ENCODE measurements at places on chromosomes 1 and 21.

DNA sequence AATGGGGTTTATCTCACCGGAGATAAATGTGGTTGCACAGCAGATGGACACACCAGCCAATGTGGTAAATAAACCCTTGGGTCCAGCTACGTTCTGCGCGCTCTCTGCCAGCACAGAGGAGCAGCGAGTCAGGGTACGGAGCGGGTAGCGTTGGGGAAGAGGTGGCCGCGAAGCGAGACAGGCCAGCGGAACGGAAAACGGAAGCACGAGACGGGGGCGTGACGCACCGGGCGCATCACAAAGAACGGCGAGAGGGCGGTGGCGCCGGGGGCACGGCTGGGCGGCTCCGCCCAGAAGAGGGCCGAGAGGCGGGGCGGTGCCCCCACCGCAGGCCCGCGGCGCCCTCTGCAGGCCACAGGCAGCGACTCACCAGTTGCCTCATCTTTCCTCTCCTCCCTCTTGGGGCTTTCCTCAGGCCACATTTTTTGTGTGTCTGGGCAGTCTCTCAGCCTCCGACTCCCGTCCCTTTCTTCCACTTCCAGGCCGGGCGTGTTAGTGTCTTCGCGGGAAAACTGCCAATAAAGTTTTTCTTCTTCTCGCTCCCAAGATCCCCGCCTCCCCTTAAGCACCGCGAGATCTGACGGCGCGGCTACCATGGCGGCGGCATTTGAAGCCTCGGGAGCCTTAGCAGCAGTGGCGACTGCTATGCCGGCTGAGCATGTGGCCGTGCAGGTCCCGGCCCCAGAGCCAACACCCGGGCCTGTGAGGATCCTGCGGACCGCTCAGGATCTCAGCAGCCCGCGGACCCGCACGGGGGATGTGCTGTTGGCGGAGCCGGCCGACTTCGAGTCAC, at the start of gene DDX20:
Gene DDX20 (plus strand): TSS at position 571 of the 793 bp plus-strand sequence. CDS start 24 bp downstream, at position 595.
- peak; percentile 86 for DNase-seq

- no peak for DNase-seq
Observed at GRCh38 chr1:59985911-59986515, 59.4 kb upstream of the CYP2J2 start.

DNA sequence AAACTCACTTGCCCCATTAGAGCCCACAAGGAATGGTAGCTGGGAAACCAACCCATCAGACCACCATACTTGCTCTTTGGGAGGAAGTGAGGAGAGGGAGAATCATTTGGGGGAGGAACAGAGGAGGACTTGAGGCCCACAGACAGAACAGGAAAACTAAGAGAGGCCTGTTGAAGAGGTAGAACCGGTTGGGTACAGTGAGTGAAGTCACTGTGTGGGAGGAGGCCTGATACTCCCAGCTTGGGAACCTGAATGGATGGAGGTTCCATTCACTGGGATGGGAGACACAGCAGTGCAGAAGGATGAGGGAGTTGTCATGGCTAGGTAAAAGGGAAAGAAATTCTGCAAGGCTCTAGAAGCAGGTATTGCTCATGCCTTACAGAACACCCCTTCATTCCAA, 63.4 kb upstream of the PSEN2 start:
- DNase-seq, result no peak

DNA sequence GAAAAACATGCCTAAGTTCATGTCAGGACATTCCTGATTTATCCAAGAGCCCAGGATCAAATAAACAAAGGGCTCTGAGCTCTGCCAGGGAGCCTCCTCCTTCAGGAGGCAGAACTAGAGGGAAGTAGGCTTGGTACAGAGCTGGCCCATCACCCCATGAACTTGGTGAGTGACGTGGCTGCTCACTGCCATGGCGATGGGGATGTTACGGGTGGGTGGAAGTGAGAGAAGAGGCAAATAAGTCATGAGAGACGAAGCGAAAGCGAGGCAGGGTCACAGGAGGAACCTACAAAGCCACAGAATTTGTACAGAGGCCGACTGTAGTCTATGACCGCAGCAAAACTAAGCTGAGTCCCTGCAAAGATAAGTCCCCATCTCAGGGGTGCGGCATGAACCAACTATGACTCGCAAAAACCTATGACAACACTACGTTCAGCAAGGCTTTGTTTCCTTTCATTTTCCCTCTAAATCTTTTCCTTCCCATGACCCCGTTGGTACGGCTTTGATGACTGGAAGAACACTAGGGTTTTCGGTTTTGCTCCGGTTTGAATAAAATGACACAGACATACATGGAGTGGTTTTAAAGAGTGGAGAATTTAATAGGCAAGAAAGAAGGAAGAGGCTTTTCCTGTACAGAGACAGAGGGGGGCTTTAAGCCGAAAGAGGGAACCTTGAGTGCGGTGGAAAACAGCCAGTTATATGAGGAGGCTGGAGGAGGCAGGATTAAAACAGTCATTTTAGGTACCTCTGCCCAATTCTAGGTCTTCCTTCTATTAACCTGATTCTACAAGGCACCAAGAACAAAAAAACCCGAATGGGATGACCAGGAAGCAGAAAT, 74.1 kb downstream of the CD46 start:
- peak; percentile 80 for DNase-seq

DNA sequence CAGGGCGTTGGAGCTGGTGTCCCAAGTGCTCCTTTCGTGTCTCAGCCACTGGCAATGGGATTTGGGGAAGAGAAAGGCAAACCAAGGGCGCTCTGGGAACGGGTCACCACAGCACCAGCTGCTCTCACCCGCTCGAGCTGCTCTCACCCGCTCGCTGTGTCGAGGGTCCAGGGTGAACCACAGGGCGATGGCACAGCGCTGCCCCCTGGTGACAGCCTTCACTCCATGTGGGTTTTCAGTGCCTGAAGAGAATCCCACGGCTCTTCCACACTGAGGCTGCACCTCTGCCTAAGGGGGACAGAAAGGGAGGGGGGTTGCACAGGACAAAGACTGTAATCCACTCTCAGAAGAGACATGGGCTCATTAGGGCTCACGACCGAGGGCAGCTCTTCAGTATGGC, 7.1 kb upstream of the CLDN19 start:
- no peak for DNase-seq

- DNase-seq, result no peak
Observed at GRCh38 chr1:89305493-89305892, 32.8 kb upstream of the GBP5 start.

- no peak for DNase-seq
Observed at GRCh38 chr1:4526747-4527146, 127.7 kb upstream of the AJAP1 start.

DNA sequence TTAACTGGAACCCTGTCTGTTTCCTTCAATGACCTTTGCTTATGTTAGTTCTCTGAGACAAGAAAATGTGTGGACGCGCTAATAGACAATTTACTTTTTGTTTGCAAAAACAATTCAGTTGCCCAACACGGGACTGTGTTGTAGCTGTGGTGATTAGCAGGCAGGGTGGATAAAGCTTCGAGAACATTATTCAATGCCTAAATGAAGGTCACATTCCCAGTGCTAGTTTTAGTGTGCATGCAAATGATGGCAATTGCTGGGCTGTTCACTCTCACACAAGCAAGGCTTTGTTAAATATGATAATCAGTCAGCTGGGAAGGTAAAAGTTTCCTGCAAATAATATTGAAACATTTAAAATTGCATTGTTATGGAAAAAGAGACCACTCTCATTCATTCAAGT, 188.4 kb downstream of the BACH1 start:
- DNase-seq, result no peak

- no peak for DNase-seq
Observed at GRCh38 chr1:177063648-177064047, 100.9 kb downstream of the ASTN1 start.

- no peak for DNase-seq
Observed at GRCh38 chr21:16908077-16908476, 604.8 kb upstream of the CXADR start.

DNA sequence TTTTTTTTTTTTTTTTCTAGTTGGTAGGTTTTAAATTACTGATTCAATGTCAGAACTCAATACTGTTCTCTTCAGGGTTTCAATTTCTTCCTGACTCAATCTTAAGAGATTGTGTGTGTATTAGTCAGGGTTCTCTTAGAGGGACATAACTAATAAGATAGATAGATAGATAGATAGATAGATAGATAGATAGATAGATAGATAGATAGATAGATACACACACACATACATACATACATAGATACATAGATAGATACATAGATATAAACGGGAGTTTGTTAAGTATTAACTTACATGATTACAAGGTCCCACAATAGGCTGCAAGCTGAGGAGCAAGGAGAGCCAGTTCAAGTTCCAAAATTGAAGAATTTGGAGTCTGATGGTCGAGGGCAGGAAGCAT, 251.3 kb downstream of the SMYD3 start:
- DNase-seq, result no peak

DNA sequence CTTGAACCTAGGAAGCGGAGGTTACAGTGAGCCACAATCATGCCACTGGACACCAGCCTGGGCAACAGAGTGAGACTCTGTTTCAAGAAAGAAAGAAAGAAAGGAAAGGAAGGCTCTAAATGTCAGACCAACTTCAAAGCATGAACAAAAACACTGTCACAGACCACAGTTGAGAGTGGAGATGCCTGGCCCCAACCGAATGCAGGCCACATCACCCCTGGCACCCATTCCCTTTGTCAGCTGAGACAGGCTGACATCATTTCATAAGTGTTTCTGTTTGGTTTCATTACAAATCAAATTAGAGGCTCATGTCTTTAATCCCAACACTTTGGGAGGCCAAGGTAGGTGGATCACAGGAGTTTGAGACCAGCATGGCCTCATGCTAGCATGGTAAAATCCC, 28.6 kb upstream of the NADK start:
- DNase-seq, result no peak

DNA sequence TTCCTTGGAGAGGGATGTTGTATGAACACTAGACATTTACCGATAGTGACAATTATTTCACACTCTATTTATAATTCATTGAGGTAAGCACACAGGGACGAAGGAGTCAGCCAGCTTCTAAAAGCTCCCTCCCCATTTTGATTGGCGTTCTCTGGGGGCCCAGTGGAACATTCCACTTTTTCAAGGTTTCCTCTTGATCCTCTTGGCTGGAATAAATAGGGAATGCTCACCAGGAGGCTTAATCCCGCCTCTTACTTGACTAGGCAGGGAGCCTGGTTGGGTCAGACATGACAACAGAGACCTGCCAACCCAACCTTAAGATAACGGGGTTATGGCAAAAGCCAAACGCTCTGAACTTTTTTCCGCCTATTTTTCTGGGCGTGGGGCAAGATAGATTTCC, 974 bp downstream of the ACTN2 start:
- no peak for DNase-seq

- DNase-seq, result no peak
Observed at GRCh38 chr1:66982561-66983260, 57.9 kb downstream of the MIER1 start.

GRCh38 chr21:28943631-28944030, 49.0 kb downstream of the LTN1 start:
- no peak for DNase-seq

- DNase-seq, result no peak
Observed at GRCh38 chr1:96374076-96374762, 347.4 kb upstream of the PTBP2 start.

- no peak for DNase-seq
Observed at GRCh38 chr1:239044829-239045228, 341.5 kb upstream of the CHRM3 start.

- DNase-seq, result no peak
Observed at GRCh38 chr1:195394567-195394966, 1213.7 kb downstream of the KCNT2 start.

DNA sequence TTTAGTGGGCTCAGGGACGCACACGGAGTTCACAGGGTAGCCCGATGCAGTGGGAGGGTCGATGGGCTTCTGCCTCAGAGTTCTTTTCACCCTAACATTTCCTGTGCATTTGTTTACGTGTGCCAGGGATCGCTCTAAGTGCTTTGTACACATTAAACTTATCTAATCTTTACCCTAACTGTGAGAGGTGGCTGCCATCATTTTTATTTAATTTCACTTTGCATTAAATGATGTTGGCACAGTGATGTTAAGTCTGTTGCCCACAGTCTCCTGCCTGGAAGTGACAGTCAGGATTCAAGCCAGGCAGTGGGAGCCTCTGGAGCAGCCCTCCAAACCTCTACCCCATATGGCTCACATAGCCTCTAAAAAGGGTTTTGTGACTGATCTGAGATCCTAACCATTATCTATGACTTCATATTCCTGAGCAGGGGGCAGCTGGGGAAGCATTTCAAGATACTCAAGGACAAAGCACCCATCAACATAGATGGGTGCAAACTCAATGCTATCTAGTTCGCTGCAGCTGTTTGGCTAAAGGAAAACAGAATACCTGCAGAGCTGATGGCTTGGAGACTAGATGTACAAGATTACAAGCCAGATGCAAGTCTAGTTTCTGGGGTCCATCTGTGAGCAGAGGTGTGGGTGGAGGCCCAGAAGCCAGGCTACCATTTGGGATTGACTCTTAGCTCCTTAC, 303.8 kb downstream of the DISC1 start:
- DNase-seq, result no peak

GRCh38 chr1:10525208-10525607, 50.5 kb downstream of the PEX14 start:
- DNase-seq, result no peak

DNA sequence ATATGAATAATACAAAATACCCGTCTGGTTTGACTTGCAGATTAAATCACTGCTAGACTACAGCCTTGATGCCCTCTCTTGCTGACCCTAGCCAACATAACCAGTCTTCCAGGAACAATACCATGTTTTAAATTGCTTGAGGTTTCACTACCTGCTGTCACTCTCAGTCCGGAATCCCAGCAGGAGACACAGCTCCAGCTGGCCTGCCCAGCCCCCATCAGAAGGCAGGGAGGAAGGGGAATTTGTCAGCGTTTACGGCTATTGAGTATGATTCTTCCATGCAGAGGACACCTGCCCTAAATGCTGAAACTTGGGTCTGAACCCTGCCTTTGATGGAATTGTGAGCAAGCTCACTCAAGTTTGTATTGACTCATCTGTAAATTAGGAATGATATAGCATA, 33.0 kb downstream of the ZNF496 start:
- DNase-seq, result no peak

GRCh38 chr1:168640836-168641235, 64.4 kb downstream of the XCL1 start:
- no peak for DNase-seq

DNA sequence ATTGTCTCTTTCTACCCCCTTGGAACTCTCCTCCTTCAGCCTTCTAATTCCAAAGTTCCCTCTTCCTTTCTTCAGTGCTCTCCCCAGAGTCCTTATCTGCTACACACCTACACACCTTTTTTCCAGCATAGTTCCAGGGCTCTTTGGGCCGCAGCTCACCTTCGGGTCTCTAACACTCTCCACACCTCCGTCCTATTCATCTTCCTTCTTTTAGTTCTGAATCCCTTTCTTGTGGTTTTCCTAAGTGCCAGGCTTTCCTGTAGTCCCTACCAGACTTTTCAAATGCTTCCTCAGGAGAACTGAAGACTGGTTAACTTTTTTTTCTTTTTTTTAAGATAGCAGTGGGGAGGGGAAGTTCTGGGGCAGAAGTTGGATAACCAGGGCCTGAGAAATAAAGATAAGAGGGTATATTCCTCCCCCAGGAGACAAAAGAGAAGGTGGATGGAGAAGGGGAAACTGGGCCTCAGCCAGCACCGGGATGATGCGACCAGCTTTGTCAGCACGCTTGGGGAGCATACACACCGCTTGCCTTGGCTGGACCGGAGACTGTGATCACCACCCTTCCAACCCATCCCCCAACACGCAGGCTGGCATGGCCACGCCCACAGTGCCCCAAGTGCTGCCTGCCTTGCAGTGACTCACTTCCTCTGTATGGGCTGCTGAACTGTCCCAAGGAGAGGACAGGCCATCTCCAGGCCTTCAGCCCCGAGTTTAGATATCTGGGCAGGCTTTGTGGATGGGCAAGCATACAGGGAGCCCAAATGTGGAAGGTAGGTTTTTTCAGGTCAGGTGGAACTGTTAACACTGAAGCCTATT, 2.5 kb upstream of the CERS2 start:
- DNase-seq, result peak; percentile 66

GRCh38 chr21:46325073-46325912, 1.3 kb downstream of the PCNT start:
- peak; percentile 39 for DNase-seq
